BJ (cell line): ENCODE measurements at places on chromosomes 13 and 19.

DNA sequence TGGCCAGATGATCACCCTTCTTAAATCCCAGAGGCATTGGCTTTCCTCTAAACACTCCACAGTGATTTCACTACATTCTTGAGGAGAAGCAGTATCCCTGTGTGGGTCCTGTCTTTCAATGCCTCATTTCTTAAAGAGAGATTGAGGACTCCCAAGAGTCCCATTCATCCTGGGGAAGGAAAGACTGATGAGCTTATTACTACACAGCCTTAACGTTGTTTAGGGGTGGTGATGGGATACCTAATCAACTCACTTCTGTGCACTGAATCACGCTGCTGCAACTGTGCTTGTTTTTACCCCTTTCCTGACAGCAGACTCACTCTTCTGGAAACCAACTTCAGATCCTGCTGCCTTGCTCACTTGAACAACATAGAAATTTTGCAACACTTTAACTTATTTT lies 203.1 kb downstream of the RGCC start:
- no peak for DNase-seq

- no peak for DNase-seq
Observed at GRCh38 chr13:41354416-41354815, 43.3 kb downstream of the NAA16 start.

DNA sequence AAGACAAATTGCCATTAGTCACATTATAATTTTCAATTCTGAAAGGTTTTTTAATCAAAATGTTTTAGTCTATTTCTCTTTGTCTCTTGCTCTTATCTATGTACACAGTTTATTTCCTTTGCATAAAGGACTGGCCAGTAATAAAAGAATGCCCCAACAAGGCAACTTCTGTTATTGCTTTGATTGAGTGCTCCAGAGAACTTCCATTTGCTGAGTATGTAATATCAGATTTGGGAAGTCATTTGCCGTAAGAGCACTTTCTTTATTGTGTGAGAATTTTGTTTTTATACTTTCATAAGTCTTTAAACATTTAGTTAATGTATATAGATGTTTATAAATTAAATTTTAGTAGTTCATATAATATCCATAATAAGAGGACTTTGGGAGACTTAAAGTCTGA lies 1140.4 kb downstream of the PCDH9 start:
- DNase-seq = no peak

GRCh38 chr19:57037556-57037955 lies 82.2 kb upstream of the USP29 start:
- DNase-seq = no peak

DNA sequence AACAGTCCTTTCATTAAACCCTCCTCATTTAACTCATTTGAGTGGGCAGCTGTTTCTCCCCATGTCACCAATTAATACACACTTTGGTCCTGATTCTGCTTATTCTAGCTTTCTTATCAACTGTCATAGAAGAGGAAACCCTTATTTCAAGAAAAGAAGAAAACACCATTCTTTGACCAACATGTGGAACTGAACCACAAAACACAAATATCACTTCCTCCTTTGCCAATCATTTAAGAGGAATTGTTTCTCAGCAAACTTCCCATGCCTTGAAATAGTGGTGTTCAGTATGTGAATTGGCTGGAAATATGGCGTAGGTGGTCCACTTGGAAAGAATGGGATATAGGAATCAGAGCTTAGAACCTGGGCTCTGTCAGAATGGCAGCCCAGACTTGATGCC lies 20.4 kb downstream of the MBD3L2B start:
- DNase-seq = no peak

DNA sequence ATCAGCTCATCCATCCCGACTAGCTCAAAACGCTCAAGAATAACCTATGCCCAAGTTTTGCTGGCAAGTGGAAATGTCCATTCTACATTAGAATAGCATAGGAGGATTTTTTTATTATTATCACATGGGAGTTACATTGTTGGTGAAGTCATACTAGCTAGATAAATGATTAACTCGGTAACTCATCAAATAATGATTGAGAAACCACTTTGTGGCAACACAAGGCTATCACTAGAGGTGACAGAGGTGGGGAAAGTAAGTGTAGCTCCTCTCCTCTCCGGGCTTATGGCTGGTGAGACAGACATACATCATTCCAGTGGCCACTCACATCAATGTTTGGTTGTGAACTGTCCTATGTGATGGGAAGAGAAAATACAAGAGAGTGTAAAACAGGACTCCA lies 161.6 kb downstream of the ZIC5 start:
- DNase-seq = no peak

DNA sequence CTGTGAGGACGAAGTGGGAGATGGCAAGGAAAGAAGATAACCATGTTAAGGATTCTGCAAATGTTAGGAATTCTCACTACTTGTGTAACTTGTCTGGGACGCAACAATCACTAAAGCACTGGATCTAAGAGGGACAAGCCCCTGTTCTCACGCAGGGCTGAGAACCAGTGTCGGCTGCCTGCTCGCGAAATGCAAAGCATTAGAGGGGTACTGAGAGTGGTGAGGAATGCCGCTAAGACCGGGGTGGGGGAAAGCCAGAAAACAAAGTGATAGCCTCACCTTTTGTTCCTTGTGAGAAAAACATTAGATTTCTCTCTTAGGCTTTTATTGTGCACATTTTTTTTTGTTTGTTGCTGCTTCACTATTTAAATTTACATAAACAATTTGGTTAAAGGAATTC lies 241.9 kb downstream of the ABCC4 start:
- no peak for DNase-seq
